ENCODE measurements at places on chromosomes 4 and X. TPM values are rescaled to one million over a fixed set of nuclear protein-coding genes. Genes with fewer than 3 reads are reported as not detected.

- H3K4me3 ChIP-seq = no peak overlapping the region
- H3K4me1 ChIP-seq = peaks cover 43% of the 10 kb centered on the region
- H3K36me3 ChIP-seq = no peaks in the 10 kb centered on the region
- H3K27ac ChIP-seq = peak overlapping the region; percentile 51
These were observed 50.8 kb downstream of the PRPS1 start for GRCh38 chrX:107678957-107679740.

DNA sequence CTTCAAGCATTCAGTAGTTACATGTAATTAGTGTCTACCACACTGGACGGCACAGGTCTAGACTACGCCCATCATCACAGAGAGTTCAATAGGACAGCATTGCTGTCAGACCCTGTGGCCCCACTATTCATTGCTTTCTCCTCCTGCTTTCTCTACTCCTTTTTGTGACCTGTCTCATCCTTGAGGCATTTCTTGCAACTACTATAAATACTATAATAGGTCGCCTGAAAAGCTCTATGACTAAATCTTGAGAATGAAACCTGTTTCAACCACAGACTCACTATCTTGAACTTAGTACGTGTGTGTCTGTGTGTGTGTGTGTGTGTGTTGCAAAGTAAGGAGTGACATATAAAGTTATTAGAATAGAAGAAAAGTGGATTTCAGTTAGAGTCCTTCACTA is 252.9 kb upstream of the KLF3 start:
- H3K36me3 ChIP-seq = no peaks in the 10 kb centered on the region
- H3K4me3 ChIP-seq = no peak overlapping the region
- DNase-seq = no peak
- no peak overlapping the region for H3K27ac ChIP-seq
- H3K4me1 ChIP-seq = no peaks in the 10 kb centered on the region

GRCh38 chr4:47198791-47199190 is 167.4 kb downstream of the GABRB1 start:
- no peaks in the 10 kb centered on the region for H3K4me1 ChIP-seq
- no peak overlapping the region for H3K27ac ChIP-seq
- no peaks in the 10 kb centered on the region for H3K36me3 ChIP-seq
- H3K27me3 ChIP-seq = no peaks in the 10 kb centered on the region

ADH1A gene
- 1.9 TPM for total RNA-seq

SMR3B gene
- not detected for total RNA-seq

DNA sequence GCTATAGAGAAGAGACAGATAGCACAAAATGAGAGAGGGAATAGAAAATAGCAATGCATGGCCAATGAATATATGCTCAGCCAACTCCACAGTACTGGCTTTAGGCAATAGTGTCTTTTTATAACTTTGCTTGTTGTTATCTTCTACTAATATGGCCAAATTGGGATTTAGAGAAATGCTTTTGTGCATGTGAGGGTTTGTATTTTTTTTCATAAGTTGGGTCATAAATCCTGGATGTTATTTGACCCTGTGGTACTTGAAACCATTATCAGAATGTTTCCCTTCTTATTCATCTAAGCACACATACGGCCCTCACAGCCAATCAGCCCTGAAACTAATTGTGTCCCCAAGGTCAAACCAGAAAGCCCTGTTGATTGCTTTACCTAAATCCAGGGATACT is 35.2 kb upstream of the LPAR4 start:
- H3K27me3 ChIP-seq = no peaks in the 10 kb centered on the region
- no peak for DNase-seq
- no peaks in the 10 kb centered on the region for H3K4me1 ChIP-seq
- H3K4me3 ChIP-seq = no peak overlapping the region

DNA sequence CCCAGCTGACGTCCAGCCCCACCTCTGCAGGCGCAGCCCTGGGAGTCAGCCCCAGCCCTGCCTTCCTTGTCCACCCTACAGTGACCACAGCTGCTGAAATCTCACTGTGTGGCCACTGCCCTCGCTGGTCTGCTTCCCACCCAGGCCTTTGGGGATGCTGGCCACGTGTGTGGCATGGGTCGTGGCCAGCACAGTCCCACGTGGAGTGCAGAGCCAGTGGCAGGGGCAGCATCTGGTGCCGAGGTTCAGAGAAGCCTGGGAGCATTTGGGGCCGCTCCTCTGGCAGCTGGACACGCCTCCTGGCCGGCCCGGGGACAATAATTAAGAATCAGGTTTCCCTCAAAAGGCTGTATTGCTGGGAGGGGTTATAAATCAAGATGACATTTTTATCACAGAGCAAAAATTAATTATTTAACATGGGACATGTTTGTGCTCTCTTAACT is 92.1 kb downstream of the HMX1 start:
- H3K27me3 ChIP-seq = no peaks in the 10 kb centered on the region
- H3K36me3 ChIP-seq = no peaks in the 10 kb centered on the region
- H3K4me1 ChIP-seq = no peaks in the 10 kb centered on the region
- H3K4me3 ChIP-seq = no peak overlapping the region
- no peak overlapping the region for H3K27ac ChIP-seq

GRCh38 chrX:110852180-110852579 is 56.6 kb upstream of the CHRDL1 start:
- no peak overlapping the region for H3K4me3 ChIP-seq
- no peaks in the 10 kb centered on the region for H3K36me3 ChIP-seq
- no peaks in the 10 kb centered on the region for H3K27me3 ChIP-seq
- H3K27ac ChIP-seq = no peak overlapping the region
- H3K4me1 ChIP-seq = no peaks in the 10 kb centered on the region

DNA sequence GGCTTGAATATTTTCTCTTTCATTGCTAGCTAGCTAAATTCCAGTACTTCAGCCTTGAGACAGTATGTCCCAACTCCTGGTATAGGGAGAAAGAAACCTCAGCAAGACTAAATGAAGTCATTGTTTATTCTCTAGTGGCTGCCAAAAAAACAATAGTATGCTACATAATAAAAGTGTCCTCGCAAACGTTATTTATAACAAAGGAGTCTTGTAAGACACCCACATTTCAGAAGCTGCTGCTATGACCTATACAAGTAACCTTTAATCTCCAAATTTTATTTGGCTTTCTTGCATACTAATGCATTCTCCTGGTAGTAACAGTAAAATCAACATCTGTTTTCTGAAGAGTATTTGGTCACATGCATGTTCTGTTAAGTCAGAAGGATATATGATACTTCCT is 28.8 kb downstream of the NEK1 start:
- H3K4me1 ChIP-seq = no peaks in the 10 kb centered on the region
- no peak overlapping the region for H3K27ac ChIP-seq
- no peak overlapping the region for H3K4me3 ChIP-seq
- H3K27me3 ChIP-seq = no peaks in the 10 kb centered on the region
- no peak for DNase-seq

DNA sequence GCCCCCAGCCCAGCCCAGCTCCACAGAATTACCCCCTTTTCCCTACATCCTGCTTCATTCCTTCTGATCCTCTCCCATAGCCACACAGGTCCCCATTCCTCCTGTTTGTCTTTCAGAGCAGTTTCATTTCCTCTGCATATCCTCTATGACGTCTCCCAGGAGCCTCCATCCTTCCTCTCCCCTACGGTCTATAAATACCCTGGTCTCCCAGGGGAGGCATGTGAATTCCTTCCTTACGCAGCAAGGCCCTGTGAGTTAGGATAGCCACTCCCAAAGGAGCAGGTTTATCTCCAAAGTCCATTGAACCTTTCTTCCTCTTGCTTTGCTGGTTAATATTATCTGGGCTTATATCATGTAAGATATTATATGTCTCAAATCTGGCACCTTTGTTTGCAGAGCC is 8.4 kb upstream of the APLN start:
- no peak overlapping the region for H3K4me3 ChIP-seq
- H3K27ac ChIP-seq = no peak overlapping the region
- no peaks in the 10 kb centered on the region for H3K36me3 ChIP-seq
- no peaks in the 10 kb centered on the region for H3K27me3 ChIP-seq
- H3K4me1 ChIP-seq = no peaks in the 10 kb centered on the region

GRCh38 chrX:70808942-70809940 is 99.3 kb downstream of the TEX11 start:
- no peaks in the 10 kb centered on the region for H3K27me3 ChIP-seq
- no peaks in the 10 kb centered on the region for H3K4me1 ChIP-seq
- no peak for DNase-seq
- no peak overlapping the region for H3K27ac ChIP-seq
- H3K36me3 ChIP-seq = no peaks in the 10 kb centered on the region
- no peak overlapping the region for H3K4me3 ChIP-seq

DNA sequence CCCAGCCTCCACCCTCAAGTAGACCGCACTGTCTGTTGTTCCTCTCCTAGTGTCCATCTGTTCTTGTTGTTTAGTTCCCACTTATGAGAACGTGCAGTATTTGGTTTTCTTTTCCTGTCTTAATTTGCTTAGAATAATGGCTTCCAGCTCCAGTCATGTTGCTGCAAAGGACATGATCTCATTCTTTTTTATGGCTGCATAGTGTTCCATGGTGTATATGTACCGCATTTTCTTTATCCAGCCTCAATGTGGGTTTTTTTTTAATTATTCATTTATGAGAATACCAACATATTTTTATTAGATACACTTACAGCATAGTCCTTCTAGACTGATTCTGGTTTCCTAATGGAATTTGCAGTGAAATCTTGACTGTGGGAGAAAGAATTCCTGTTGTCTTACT is 1.3 kb downstream of the VMA21 start:
- no peak overlapping the region for H3K4me3 ChIP-seq
- DNase-seq = no peak
- H3K27me3 ChIP-seq = no peaks in the 10 kb centered on the region
- H3K4me1 ChIP-seq = peaks cover 5% of the 10 kb centered on the region
- no peak overlapping the region for H3K27ac ChIP-seq

GRCh38 chr4:23667659-23668058 is 222.2 kb downstream of the PPARGC1A start:
- H3K4me1 ChIP-seq = no peaks in the 10 kb centered on the region
- H3K27ac ChIP-seq = no peak overlapping the region
- DNase-seq = no peak
- H3K4me3 ChIP-seq = no peak overlapping the region
- H3K27me3 ChIP-seq = no peaks in the 10 kb centered on the region

KIT gene
- total RNA-seq = 7.9 TPM

ERVMER34-1 gene
- total RNA-seq = 0.71 TPM

EFHC2 gene
- total RNA-seq = 1.1 TPM

All from upper lobe of left lung (tissue), 6 donors.